ENCODE measurements at places on chromosomes 12 and 14. TPM values are rescaled to one million over a fixed set of nuclear protein-coding genes. Genes with fewer than 3 reads are reported as not detected.

Gene WDR89
- total RNA-seq, result 22.9 TPM

Gene CNTN1
- total RNA-seq, result not detected

Gene FAM186B
- total RNA-seq, result not detected

Gene DCAF11
- 64.7 TPM for total RNA-seq

Gene RPS26
- 313 TPM for total RNA-seq

Gene ZC2HC1C
- total RNA-seq, result 0.99 TPM

Gene STYK1
- total RNA-seq, result not detected

Gene CYP46A1
- not detected for total RNA-seq

Gene AGAP2
- not detected for total RNA-seq

Gene GUCY2C
- not detected for total RNA-seq

Gene GPR84
- total RNA-seq, result not detected

Gene GZMH
- total RNA-seq, result not detected

Gene SIX1
- total RNA-seq, result 4.1 TPM

Gene PRMT5
- total RNA-seq, result 100 TPM

Gene TTC5
- 36.7 TPM for total RNA-seq
